ENCODE measurements at places on chromosomes 2 and 18.

DNA sequence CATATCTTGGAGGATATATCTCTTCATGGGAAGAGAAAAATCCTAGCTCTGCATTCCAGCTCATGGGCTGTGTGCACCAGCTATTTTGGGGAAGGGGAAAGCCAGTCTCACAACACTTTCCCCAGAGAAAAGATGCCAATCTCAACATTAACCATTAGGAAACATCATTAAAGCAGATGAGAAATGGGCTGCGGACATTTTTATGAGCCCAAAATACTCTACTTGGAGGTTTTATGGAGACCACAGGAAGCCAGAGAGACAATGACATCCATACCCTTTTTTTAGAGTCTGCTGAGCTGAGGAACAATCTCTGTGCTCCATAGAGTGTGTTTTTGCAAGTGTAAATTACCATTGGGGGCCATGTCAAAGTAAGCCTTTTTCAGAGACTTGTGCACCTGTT lies 213.7 kb downstream of the TRIB2 start:
- no peak for DNase-seq

DNA sequence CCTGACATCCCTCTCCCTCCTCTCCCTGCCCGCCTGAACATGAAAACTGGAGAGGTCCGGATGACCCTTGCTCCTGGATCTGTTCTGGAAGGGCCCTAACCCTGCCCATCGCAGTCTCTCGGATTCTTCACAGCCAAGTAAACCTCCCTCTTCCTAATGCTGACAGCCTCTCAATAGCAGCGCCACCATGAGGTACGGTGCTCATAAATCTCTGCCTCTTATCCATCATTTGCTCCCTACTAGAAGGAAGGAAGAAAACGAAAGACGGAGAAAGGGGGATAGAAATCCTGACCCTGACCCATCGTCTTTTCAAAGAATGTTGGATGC lies 257.9 kb downstream of the BCL11A start:
- no peak for DNase-seq

DNA sequence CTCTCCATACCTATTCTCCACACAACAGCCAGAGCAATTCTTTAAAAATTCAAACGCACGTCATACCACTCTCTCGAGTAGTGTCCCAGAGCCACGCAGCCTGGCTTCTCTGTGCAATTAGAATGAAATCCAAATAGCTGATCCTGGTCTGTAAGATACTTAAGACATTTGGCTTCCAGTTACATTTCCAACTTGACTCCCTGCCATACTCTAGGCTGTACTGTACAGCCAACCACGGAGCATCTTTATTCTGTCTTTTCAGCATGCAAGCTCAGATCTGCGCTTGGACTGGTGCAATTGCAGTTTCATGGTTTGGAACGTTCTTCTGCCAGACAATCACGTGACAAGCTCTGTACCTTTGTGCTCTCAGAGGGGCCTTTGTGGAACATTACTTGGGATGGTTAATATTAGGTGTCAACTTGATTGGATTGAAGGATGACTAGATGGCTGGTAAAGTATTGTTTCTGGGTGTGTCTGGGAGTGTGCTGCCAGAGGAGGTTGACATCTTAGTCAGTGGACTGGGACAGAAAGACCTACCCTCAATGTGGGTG lies 325.6 kb downstream of the SOX11 start:
- DNase-seq: no peak

DNA sequence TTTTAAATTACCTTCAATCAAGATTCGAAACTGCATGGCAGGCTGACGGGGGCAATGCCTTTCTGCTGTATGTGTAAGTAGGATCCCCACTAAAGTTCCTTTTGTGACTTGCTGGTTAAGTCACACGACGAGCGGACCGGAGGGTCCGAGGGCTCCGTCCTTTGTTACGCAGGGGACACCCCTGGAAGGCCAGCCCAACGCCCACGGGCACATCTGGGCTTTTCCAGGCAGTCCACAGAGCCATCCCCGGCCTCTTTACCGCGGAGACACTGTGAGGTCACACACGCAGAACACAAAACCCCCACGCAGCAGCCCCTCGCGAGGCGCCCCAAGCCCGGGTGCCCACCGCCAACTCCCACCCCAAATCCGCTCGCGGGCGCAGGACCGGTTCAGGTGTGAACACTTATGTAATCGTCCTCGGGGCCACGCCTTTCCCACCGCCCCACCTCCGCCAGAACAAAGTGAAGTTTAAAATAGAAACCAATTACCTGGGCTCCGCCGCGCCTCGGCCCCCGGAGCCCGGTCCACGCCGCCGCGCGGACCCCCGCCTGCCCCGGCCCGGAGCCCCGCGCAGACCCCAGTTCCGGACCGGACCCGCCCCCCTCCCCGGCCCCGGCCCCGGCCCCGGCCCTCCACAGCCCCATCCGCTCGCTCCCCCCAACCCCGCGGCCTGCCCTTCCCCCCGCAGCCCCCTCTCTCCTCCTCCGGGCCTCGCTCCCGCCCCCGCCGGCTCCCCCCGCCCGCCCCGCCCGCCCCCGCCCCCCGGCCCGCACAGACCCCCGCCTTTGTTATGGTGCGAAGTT lies 4.2 kb downstream of the ZNF516 start:
- no peak for DNase-seq

DNA sequence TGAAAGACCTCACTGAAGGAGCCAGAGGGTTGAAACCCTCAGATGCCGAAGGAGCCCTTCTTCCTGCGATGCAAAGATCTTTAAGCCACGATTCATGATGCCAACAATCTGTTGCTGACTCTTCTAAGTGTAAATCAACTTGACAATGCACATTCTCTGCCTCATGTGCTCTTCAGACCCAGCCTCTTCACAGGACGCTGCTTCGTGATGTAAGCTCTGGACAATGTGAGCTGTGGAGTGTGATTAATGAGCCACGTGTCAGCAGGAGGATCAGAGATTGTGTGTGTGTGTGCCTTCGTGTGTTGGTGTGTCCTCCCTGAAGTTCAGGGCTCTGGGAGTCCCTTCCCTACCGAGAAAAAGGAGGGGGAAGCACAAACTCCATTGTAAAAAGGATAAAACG lies 26.5 kb upstream of the TWIST2 start:
- no peak for DNase-seq

DNA sequence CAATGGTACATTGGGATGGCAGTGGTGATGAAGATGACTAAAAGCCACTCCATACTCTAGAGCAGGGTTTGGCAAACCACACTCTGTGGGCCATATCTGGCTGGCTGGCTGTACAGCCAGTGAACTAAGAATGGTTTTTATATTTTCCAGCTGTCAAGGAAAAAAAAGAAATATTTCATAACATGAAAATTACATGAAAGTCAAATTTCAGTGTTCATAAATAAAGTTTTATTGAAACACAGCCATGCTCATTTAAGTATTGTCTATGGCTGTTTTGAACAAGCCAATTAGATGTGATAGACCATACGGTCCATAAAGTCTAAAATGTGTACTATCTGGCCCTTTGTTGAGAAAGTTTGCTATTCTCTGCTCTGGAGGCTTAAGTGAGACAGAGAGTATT lies 1.5 kb downstream of the TTC21B start:
- DNase-seq: no peak

DNA sequence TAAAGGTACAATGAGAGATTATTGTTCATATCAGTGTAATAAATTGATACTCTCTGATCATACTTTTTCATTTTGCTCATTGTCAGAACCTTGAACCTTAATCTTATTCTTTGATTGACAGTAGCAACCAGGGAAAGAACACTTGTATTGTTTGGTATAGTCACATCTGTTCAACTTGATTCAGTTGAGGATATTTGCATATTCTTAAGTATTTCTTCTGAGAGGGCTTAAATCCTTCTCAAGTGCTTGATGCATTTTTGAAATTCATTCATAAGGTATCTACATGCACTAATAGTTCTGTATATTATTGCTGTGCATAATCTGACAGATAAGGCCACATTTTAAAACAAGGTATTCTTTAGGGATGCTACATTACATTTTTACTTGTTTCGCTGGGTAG lies 118.9 kb downstream of the EHBP1 start:
- no peak for DNase-seq

DNA sequence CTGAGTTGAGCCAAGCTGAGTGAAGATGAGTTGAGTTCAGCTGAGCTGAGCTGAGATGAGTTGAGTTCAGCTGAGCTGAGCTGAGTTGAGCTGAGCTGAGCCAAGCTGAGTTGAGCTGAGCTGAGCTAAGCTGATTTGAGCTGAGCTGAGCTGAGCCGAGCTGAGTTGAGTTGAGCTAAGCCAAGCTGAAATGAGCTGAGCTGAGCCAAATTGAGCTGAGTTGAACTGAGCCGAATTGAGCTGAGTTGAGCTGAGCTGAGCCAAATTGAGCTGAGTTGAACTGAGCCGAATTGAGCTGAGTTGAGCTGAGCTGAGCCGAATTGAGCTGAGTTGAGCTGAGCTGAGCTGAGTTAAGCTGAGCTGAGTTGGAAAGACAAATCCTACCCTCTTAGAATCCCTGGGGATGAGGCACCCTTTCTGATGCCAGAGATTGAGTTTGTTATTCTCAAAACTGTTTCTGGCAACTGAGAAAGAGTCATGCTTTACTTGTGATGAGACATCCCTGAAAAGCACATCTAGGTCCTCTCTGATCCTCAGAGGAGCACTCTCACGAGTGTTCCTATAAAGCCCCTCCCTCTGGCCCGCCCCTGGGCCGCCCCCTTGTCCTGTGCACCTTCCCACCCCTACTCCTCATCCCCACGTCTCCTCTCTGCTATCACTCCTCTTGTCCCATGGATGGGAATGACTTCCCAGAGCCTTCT lies 116.5 kb downstream of the MCFD2 start:
- DNase-seq: no peak

- no peak for DNase-seq
Observed at GRCh38 chr2:30636311-30636710, 170.9 kb downstream of the CAPN13 start.

GRCh38 chr18:62998443-62998842 lies 283.1 kb downstream of the PHLPP1 start:
- DNase-seq: no peak

DNA sequence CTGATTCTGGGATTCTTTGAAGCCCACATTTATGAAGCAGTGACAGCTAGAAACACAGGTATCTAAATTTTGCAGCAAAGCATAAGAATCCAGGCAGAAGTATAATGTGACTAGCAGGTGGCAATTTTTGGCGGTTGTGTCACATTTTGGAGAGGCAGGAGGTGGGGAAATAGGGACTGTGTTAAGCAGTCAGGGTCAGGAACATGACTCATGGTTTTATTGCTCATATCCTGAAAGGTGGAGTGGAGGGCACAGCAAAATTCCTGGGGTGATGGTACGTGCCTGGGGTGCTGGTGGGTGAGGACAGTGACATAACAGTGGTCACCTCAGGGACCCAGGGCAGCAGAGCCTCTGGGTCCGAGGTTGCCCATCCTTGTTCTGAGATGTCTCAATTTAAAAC lies 63.5 kb upstream of the TTN start:
- DNase-seq: no peak

GRCh38 chr18:3540805-3541548 lies 91.0 kb downstream of the TGIF1 start:
- no peak for DNase-seq

DNA sequence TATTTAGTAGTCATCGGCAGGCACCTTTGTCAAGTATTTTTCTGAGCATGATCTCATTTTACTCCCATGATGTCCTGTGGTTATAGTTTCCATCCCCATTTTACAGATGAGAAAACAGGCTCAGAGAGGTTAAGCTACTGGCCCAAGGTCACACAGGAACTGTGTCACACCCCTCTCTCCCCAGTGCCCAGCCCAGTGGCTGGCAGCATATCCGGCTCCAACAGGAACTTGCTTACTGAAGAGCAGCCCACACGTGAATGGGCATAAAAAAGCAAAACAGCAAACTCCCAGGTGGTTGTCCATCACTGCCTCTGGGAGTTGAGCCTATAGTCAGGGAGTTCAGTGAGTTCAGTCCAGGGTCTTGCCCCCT lies 8.3 kb upstream of the KLF11 start:
- DNase-seq: no peak

GRCh38 chr2:9473308-9473984 lies 905 bp upstream of the IAH1 start:
- no peak for DNase-seq

DNA sequence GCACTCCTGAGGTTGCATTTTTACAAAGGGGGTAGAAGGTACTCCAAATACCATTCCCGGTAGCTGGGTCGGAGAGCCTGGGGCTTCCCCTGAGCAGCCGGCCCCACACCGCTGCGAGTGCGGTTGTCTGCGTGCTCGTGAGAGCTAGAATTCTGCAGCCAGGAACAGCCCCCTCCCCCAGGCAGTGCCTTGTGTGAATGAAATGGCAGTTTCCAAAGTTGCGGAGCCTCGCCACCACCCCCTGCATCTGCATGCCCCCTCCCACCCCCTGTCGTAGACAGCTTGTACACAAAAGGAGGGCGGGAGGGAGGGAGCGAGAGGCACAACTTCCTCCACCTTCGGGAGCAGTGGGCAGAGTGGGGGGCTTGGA lies 1.1 kb downstream of the MYCN start:
- DNase-seq: no peak

GRCh38 chr18:24488824-24489493 lies 28.5 kb downstream of the HRH4 start:
- DNase-seq: no peak

DNA sequence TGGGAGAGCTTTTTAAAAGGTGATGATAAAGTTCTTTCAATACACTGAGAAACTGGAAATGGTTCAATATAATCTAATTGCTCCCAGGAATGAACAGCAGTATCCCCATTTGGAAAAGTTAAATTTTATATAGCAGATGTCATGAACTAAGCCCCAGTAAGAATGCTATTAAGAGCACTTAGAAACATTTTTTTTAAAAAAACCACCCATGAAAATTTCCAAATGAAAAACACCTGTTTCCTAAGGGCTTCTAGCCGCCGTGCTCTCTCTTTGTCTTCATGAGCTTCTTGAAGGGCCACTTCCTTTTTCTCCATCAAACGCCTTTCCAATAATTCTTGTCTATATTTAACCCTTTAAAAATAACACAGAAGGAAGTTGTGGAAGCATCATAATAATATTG lies 77.0 kb downstream of the UPP2 start:
- DNase-seq: no peak

GRCh38 chr2:38120264-38120592 lies 44.3 kb upstream of the CYP1B1 start:
- no peak for DNase-seq

GRCh38 chr18:9655232-9655767 lies 40.9 kb upstream of the PPP4R1 start:
- no peak for DNase-seq

DNA sequence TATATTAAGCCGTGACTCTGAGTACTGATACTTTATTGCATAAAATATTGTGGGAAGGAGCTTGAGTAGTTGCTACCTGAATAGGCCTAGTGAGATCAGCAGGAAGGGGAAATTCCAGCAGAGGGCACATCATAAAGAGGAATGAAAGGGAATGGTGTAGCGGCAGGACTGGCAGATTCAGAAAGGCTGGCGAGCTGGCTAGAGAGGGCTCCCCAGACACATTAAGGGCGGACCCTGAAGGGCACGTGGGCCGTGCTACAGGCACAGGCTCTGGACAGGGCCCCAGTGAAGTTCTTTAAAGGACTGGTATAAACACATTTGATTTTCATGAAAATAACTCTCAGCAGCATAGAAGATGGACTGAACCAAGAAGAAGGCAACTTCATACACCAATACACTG lies 43.0 kb downstream of the PTPN2 start:
- no peak for DNase-seq

DNA sequence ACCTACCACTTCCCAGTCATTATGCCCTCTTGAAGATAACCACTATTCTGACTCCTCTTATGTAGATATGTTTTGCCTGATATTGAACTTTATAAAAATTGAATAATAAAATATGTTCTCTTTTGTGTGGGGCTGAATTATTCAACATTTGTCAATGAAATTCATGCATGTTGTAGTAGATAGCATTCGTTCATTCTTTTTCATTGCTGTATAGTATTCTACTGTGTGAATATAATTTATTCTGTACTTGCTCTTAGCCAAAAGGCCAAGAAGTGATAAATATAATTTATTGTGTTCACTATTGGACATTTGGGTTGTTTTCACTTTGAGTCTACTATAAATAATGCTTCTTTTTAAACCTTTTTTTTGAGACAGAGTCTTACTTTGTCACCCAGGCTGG lies 29.0 kb downstream of the EML6 start:
- DNase-seq: no peak

All from cortex of kidney (tissue), 1 donor.